Globus pallidus (tissue), 1 donor: ENCODE measurements at places on chromosomes 16 and 17.

DNA sequence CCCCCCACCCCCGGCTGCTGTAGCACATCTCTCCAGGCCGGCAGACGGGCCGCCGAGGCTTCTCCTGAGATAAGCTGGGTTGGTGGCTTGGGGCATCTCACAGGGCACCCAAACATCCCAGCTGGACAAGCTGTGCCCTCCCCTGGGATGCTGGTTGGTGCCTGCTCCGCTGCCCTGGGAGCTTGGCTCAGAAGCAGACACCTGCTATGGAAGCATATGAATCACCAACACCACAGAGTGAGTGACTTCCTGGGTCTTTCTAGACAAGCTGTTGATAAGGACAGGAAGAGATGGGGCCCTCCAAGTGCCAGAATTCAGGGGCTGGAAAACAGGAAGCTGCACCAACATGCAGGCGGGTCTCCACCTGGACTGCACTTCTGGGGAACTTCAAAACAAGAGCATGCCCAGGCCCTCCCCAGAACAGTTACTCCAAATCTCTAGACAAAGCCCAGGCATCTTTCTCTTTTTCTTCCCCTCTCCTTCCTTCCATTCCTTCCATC lies 13.7 kb downstream of the C16orf95 start:
- no peak for DNase-seq

DNA sequence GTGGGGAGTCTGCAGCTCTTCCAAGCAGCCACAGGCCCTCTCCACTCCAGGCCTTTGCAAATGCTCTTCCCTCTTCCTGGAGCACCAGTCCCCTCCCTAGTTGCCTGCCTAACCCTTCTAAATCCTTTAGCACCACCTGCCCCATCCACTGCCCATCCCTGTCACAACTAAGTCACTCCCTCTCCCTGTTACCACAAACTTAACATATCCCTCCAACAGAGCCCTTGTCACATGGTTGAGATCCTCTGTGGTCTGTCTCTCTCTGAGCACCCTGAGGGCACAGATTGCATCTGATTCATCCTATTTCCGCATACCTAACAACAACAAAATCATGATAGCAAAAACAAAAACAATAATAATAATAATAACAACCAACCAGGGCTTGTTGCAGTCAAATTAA lies 11.0 kb upstream of the BEAN1 start:
- no peak for DNase-seq

GRCh38 chr16:77680496-77680895 lies 41.8 kb upstream of the NUDT7 start:
- no peak for DNase-seq

DNA sequence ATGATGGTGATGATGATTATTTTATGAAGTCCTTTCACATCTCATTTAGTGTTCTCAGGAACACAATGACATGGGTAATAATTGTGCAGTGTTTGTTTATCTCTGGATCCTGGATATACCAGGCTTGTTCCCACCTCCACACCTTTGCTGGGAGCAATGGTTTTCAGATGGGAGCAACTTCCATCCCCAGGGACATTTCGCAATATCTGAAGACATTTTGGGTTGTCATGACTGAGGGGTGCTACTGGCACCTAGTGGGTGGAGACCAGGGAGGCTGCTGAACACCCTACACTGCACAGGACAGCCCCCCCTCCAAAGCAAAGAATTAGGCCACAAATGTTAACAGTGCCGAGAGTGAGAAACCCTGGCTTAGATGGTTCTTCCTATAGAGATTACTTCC lies 13.5 kb upstream of the SALL1 start:
- no peak for DNase-seq

DNA sequence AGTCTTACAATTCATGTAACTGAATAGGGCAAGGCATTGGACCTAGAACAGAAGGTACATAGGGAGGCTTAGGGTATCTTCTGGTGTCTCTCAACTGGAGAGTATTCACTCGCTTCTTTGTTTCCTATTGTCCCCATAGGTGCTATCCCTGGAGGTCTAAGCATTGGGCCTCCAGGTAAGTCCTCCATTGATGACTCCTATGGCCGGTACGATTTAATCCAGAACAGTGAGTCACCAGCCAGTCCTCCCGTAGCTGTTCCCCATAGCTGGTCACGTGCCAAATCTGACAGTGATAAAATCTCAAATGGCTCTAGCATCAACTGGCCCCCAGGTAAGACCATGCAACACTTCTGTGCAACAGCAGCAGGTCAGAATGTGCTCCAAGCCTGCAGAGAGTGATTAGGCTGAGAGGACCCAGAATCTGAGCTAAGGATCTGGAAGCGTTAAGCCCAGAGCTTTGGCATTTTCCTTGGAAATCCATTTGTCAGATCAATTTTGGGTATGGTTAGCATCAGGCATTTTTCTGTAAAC lies 35.7 kb downstream of the TMC6 start:
- DNase-seq, result no peak

DNA sequence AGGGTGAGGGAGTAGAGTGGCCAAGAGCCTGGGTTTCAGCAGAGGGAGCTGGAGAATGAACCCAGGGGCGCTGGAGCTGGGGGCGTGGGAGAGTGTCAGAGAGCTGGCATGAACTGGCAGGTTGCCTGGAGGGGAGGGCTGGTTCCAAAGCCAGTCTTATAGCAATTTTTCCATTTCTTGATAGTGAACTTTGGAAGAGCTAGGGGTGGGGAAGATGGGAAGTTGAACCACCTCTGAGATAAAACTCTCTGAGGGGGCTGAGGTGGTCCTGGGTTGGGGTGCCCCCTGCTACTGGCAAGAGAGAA lies 36.9 kb downstream of the ADGRG5 start:
- DNase-seq, result no peak

- DNase-seq, result no peak
Observed at GRCh38 chr16:22420606-22421135, 46.3 kb upstream of the CDR2 start.

- DNase-seq, result no peak
Observed at GRCh38 chr17:55056526-55056925, 88.0 kb downstream of the STXBP4 start.

DNA sequence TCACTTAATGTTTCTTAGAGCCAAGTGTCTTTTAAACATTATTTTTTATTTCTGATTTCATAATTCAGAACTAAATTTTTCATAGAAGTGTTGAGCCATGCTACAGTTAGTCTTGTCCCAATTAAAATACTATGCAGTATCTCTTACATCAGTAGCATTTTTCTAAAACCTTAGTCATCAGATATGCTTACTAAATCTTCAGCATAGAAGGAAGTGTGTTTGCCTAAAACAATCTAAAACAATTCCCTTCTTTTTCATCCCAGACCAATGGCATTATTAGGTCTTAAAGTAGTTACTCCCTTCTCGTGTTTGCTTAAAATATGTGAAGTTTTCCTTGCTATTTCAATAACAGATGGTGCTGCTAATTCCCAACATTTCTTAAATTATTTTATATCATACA lies 13.6 kb upstream of the BCAS3 start:
- DNase-seq, result no peak
